Activated CD4-positive, alpha-beta T cell treated with anti-CD3 and anti-CD28 coated beads for 36 hours (primary cell): ENCODE measurements at places on chromosomes 16 and 17. TPM values are rescaled to one million over a fixed set of nuclear protein-coding genes. Genes with fewer than 3 reads are reported as not detected.

DNA sequence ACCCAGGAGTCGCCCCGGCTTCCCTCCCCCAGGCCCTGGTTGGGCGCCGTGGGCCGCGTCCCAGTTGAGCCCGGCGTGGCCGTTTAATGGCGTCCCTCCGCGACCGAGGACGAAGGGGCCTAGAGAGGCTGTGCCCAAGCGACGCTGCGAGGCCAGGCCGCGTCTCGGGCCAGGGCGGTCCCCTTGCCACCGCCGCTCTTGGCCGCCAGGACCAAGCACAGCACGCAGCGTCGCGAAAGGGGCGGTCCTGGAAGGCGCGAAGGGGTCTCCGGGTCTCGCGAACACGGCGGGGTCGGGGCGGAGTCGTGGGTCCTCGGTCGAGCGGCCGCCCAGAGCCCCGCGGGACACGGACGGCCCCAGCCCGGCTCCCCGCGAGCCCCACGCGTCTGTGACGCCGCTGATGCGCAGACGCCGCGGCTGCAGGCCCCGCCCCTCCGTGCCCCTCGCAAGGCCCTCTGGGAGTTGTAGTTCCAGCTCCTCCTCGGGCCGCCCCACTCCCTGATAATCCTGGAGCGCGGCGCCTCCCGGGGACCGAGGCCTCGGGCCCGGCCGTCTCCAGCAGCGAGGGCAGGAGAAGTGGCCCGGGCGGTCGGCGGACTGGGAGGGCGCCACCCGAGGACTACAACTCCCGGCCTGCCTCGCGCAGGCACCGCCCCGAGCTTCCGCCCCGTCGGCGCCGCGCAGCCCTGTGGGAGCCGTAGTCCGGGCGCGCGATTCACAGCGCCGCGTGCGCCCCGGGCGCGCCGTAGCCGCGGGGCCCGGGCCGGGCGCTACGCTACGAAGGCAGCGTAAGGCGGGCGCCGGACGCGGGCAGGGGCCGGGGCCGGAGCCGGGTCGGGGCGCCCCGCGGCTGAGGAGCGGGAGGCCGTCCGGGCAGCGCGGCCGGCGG lies at the start of gene CAPN15:
Gene CAPN15 (plus strand): TSS at position 698 of the 889 bp plus-strand sequence. CDS start 19,127 bp downstream, outside the sequence.
- H3K27me3 ChIP-seq: no peaks in the 10 kb centered on the region
- H3K27ac ChIP-seq: peak within 1 kb of the TSS; percentile 96
- peaks cover 25% of the 10 kb centered on the region for H3K36me3 ChIP-seq
- peak; percentile 91 for DNase-seq
- H3K4me1 ChIP-seq: peaks cover 35% of the 10 kb centered on the region
- peak within 1 kb of the TSS; percentile 94 for H3K4me3 ChIP-seq

Gene MILR1
- 0.30 TPM for total RNA-seq

Gene COTL1
- total RNA-seq: 353 TPM

Gene PABPN1L
- not detected for total RNA-seq

Gene CRISPLD2
- total RNA-seq: 0.11 TPM

Gene HOXB1
- total RNA-seq: not detected

DNA sequence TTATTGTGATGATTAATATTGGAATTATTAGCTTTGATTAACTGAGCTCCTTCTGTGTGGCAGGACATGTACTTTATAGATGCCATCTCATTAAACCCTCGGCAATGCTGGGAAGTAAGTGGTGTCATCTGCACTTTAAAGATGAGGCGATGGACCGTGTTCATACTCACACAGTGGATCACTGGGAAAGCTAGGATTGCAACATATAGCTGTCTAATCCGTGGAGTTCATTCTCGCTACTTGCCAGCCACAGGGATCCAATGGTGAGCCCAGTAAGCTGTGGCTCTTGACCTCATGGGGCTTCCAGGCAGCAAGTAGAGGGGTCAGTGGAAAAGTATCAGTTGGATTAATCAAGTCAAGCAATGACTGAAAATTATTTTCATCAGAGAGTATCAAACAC lies 587.9 kb downstream of the CDH13 start:
- no peak for DNase-seq
- H3K4me3 ChIP-seq: no peak overlapping the region
- no peaks in the 10 kb centered on the region for H3K36me3 ChIP-seq
- no peak overlapping the region for H3K27ac ChIP-seq

DNA sequence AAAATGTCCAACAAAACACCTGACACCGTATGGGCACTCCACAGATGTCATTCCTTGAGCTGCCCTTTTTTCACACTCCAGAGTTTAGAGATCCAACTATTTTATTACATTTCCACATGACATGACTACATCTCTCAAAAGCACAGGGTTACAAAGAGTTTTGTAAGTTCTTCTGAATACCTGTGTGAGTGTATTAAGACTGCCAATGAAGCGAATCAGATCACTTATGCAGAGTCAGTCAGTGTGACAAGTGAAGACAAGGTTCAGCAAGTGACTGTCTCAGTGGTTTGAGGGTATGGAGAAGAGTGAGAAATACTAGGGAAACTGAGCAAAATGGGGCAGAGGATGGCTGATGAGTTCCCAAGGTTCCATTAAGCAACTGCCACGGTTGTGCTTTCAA lies 8.4 kb downstream of the SDR42E1 start:
- H3K4me1 ChIP-seq: peaks cover 5% of the 10 kb centered on the region
